Germinal center (tissue), 1 donor: ENCODE measurements at places on chromosomes 7 and 10.

DNA sequence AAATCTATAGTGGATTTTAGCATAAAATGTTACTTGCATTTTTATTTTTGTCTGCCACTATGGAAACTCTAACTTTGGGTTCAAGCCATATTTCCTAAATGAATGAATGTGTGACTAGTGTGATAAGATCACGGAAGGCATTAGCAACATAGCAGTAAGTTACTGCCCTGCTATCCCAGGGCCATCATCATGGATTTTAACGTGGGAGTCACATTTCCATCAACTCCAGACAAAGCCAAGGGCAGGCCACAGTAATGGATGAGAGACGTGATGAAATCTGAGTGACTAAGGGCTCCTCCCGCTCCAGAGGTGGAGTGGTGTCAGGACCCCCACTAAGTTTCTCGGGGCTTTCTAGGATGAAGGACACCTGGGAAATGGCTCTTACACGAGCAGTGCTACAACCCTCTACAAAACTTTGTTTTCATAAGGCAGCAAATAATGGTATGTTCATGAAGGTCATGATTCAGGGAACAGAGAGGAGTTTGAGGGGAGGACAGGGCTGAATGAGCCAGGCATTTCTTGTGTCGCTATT is 34.3 kb downstream of the C10orf120 start:
- DNase-seq: no peak

GRCh38 chr10:122435212-122435827 is 19.1 kb upstream of the ARMS2 start:
- DNase-seq: peak; percentile 24

DNA sequence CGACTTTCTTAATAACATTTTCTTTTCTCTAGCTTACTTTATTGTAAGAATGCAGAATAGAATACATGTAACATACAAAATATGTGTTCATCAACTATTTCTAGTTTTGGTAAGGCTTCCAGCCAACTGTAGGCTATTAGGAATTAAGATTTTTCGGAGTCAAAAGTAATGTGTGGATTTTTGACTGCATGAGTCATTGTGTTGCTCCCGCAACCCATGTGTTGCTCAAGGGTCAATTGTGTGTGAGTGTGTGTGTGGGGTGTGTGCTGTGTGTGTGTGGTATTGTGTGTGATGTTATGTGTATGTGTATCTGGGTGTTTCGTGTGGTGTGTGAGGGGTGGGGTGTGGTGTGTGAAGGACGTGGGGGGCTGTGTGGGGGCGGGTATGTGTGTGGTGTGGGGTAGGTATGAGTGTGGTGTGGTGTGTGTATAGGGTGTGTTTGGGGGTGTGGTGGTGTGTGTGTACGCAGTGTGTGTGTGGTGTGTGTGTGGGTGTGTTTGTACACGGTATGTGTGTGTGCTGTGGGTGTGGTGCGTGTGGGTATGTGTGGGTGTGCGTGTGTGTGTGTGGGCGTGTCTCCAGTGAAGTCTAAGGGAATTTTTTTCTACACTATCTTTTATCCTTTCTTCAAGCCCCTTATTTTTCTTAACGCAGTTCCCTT is 60.5 kb downstream of the RSU1 start:
- DNase-seq: no peak

DNA sequence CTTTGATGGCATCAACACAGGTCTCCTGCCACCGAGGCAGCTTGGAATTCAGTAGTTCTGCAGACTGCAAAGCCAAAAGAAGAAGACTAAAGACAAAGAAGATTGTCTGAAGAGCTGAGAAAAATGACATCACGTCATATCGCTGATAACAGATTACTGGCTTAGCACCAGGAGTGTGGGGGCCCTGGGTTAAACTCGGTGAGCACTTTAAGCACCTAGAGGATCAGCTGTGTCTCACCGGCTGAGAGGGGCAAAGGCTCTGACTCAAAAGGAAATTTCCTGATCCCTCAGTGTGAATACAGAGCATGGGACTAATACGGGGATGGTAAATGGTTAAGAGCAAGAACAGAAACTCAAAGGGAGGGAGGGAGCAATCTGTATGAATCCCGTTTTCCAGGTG is 30.7 kb downstream of the BRI3 start:
- no peak for DNase-seq
